ENCODE measurements at places on chromosomes 11 and 22.

DNA sequence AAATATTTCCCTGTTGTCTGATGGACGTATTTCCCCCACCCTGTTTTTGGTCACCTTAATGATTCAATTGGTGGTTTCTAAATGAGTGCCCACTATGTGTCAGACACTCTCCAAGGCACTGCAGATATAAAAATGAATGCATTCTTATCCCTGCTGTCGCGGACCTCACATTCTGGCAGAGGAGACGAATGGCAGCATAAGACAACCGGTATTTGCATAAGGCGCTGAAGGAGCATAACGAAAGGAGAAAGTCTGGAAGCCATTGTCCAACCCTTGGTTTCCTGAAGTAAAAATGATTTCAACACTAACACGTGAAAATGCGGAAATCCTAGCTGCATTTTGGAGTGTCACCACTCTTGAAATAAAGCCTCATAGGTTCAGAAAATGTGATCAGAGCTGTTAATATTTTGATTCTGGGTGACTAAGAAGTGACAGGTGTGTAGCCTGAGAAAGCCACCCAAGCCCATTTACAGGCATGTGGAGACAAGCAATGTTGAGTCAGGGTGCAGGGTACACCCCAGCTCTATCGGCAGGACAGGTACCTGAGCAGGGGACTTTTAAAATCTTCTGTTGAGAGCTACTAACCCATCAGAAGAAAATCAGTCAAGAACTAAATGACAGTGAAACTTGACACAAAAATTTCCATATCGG lies 10.1 kb upstream of the GAB2 start:
- DNase-seq, result no peak

DNA sequence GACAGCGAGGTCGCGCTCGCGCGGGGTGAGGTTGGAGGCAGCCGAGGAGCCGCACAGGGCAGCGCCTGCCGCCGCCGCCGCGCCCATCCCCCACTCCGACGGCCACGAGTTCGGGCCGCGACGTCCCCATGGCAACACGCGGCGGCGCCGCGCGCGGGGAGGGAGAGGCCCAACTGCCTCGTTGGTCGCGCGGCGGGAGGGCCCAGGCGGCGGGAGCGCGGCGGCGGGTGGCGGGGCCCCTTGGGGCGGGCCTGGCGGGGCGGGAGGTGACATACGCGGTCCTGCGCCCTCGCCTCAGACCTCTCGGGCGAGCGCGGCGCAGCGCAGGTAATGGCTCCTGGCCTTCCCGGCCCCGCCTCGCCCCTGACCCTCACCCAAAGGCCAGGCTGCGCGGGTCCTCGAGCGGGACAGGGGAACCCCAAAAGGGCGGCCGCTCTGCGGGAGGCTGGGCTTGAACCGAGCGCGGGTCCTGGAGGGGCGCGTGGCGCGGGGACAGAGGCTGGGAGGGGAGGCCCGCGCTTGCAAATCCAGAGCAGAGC lies at the start of gene DEUP1:
Gene DEUP1, plus strand, starts transcription at position 297 of the 539 bp plus-strand sequence. CDS start 1,518 bp downstream, outside the sequence.
- peak; percentile 26 for DNase-seq

DNA sequence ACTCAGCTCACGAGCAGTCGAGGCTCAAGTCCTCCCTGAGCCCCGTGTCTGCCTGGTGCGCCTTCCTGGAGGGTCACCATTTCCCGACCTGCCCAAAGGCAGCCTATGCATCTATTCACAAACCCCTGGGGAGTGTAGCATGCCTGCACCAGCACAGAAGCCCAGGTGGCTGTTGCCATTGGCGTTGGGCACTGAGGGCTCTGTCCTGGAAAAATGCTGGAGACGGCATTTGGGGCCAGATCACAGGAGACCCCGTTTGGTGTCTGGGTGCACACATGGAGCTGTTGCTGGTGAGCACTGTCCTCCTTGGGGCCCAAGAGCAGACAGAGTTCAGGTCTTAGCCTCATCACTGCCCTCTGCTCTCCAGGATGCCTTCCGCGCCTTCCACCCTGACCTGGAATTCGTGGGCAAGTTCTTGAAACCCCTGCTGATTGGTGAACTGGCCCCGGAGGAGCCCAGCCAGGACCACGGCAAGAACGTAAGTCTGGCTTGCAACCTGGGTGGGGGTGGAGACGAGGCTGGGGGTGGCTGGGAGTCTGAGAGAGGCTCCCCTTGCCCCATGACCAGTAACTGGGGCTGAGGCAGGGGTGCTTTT lies 9.4 kb downstream of the FADS2 start:
- no peak for DNase-seq

DNA sequence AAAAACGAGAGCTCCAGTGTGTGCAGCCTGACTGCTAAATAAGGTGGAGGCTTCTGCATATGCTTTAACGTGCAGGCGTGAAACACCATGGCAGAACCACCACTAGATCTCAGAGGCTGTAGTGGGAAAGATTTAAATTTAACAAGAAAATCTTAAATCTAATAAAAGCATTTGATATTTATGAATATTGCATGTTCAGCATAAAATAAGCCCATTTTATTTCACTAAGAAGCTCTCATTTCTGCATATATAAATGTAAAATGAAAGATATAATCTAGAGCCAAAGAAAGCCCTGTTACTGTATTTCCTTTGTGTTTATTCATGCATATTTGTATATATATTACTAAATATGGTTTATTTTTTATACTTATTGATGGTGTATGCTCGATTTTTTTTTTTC lies 188.3 kb downstream of the DDX10 start:
- DNase-seq, result no peak

DNA sequence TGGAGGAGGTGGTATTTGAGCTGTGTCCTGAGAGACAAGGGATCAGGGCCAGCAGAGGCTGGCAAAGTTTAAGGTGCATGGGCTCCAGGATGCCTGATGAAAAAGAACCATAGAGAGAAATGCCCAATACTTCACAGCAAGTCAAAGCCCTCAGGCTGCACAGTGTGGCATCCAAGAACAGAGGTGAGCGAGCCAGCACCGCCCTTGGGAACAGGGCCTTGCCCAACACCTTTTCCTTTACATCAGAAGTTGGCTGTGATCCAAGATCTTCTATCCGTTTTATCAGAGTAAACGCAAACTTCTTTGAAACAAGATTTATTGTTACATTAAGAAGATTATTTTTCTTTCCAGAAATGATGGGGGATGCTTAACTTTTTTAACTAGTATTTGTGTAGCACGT lies 1.4 kb downstream of the B3GNT6 start:
- peak; percentile 2 for DNase-seq

DNA sequence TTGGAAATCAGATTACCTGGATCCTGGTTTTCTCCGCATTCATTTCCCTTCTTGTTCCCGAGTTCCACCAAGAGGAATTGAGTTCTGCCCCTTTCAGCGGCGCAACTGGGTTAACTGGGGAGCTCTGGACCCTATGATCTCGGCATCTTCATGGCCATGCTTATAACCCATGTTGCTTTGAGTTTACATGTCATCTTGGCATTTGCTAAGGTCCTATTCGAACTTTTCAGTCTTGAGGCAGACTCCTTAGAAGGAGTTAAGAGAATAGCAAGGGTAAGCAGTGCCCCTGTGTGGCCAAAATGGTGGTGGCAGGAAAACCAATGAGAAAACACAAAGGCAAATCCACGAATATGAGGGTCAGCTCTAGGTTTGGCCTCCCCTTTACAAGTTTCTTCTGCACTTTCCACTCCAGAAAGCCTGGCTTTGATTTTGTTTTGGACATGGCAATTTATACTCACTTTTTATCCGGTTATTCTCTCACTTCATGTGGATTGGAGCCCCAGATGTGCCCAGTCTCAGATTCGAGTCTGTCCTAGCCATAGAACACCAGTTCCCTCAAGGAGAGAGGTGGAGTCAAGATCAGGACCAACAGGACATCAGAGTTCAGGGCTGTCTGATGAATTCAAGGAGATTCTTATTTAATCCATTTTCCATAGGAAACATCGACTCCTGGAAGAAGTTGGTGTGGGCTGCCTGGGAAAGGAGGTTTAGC lies 55.3 kb upstream of the FBXO3 start:
- DNase-seq, result peak; percentile 38

DNA sequence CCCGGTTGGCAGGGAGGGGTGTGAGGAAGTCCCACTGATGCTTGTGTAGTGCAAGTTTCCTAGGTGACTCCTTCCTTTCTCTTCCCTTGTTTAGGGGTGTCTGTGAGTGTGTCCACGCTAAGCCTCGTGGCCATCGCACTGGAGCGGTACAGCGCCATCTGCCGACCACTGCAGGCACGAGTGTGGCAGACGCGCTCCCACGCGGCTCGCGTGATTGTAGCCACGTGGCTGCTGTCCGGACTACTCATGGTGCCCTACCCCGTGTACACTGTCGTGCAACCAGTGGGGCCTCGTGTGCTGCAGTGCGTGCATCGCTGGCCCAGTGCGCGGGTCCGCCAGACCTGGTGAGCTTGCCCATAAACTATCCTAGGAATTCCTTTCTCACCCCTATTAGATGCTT lies 10.4 kb downstream of the CCKBR start:
- no peak for DNase-seq

- DNase-seq, result peak; percentile 68
Measured at GRCh38 chr11:44866286-44866685, 84.4 kb downstream of the TP53I11 start.

DNA sequence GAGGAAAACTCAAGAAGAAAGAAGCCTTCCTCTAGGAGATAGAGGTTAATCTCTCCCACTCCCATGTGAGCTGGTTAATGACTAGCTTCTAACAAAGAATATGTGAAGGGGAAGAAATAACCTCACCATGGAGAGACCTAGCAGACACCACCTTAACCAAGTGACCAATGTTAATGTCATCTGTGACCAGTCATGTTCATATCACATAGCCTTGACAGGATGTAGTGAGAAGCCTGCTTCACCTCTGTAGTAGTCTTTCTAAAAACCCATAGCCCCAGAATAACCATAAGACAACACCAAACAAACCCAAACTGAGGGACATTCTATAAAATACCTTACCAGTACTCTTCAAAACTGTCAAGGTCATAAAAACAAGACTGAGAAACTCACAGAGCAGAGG lies 21.5 kb upstream of the POU2AF1 start:
- no peak for DNase-seq

DNA sequence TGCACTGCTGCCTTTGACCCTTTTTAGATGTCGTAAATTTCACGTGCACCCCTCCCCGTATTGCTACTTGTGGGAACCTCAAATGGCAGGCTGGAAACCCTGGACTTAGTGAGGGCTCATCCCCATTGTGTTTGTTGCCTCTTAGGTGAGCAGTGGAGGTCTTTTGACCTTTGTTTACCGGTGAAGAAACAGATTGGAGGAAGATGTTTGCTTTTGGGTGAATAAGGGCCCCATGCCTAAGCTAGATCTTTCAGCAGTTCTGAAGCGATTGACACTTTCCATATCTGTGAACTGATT lies 782 bp downstream of the SMARCB1 start:
- DNase-seq, result no peak

DNA sequence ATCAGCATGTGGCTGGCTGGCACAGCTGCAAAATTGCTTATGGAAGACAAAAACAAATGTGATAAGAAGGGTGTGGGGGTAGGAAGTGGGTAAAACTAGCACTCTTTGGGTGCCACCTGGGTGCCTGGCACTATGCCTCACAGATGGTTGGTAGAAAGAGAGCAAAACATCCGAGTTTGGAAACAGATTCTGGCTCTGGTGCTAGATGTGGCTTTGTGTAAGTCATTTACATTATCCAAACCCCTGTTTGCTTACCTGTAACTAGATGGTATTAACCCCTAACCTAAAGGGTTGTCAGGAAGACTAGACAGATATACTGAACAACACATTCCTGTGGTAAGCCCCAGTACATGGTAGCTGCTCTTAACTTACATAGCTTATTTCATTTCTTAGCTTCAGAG lies 905.6 kb downstream of the DLG2 start:
- DNase-seq, result no peak

GRCh38 chr11:76269247-76269646 lies 62.9 kb upstream of the WNT11 start:
- no peak for DNase-seq

DNA sequence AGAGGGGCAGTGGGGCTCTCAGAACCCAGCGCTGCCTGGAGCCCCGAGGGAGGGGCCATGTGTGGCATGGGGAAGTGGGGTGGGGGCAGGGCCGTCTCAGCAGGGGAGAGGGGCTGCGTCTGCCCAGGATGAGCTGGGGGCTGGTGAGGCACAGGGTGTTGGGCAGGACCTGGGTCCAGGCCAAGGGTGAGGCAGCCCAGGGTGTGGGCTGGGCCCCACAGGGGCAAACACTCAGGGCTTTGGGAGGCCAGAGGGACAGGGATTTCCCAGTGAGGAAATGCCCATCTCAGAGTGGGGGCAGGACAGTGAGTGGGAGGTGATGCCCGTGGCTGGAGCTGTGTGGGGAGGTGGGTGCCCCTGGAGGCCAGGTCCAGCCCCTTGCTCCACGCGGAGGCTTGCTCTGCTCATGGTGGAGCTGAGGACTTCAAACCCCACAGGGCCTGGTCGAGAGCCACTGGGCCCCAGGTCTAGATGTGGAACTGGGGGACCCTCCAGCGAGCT lies 5.4 kb downstream of the PLXNB2 start:
- DNase-seq, result no peak

DNA sequence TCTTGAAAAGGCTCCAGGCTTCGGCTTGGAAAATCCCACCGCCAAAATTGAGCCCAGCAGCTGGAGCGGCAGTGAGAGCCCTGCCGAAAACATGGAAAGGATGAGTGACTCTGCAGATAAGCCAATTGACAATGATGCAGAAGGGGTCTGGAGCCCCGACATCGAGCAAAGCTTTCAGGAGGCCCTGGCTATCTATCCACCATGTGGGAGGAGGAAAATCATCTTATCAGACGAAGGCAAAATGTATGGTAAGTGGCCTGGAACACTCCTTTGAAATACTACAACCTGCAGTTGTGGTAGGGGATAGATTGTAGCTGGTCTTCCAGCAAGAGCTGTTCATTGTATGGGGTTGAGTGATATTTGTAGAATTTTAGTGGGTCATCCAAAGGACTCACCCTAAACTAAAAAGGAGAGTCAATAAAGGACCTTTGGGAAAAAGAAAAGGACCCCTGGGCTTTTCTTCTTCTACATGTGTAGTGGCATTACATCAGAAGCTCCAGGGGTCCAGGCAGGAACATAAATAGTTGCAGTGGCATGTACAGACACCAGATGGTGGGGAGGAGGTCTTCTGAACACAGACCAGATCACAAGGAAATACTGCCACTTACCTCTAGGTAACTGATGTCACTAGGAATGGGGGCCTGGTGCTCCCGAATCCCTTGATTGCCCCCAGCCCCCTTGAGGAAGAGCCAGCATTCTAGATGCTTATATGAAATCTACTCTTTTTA lies 90.1 kb downstream of the TEAD1 start:
- DNase-seq, result peak; percentile 47

DNA sequence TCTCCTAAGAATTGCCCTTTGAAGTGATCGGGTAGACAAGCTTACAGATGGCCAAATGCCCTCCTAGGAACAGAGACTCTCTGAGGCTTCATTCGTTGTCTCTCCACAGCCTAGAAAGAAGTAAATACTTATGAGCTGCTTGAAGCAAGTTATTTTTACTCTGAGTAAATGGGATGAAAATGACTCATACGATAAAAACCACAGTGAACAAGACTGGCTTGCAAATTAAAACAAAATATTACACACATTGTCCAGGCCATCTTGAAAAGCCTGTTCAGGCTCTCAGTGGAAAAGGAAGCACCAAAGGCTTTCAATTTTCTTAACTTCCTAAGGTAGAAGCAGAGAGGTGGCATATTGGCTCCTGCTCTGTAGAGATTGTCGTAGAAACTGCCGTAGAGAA lies 294.2 kb downstream of the NELL1 start:
- no peak for DNase-seq

Data from NCI-H1105 treated with DMSO at 0.1 percent for 48 hours (cell line).